Fibroblast of the aortic adventitia (primary cell): ENCODE measurements at places on chromosomes 2 and 18. TPM values are rescaled to one million over a fixed set of nuclear protein-coding genes. Genes with fewer than 3 reads are reported as not detected.

GRCh38 chr2:222043897-222044296 lies 254.9 kb downstream of the PAX3 start:
- DNase-seq: no peak

DNA sequence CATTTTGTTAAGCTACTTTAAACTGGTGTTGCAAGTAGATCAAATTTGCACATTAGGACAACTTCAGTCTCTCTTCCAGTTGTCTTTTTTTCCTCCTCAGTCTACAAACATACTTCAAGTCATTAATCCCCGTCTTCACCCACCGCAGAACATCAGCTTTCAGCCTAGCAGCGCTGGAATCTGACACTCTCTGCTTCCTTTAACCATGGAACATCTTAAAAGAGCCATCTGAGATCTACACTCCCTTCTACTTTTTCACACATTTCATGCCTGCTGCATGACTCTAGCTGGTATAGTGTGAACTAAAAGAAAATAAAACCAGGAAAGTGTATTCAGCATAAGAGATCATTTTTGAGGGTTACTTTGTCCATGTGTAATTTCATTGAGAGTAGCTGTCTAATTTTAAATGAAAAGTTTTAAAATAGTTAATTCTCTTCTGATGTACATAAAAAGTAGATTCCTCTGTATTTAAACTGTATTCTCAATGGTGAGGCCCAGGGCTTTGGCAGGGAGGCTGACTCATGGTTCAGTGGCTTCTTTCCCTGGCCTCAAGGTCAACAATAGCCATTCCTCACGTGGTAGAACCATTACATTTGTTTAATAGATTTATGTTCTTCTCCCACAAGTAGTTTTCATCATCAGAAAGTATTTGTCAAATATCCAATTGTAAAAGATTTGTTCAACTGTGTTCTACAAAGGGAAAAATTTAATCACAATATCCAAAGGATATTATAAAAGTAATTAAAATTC lies 16.5 kb downstream of the SGPP2 start:
- DNase-seq: peak; percentile 38

C2orf81 gene
- 1.9 and 2.8 TPM in 2 replicates for total RNA-seq

DNAJC27 gene
- 3.8 and 5.6 TPM in 2 replicates for total RNA-seq

DNA sequence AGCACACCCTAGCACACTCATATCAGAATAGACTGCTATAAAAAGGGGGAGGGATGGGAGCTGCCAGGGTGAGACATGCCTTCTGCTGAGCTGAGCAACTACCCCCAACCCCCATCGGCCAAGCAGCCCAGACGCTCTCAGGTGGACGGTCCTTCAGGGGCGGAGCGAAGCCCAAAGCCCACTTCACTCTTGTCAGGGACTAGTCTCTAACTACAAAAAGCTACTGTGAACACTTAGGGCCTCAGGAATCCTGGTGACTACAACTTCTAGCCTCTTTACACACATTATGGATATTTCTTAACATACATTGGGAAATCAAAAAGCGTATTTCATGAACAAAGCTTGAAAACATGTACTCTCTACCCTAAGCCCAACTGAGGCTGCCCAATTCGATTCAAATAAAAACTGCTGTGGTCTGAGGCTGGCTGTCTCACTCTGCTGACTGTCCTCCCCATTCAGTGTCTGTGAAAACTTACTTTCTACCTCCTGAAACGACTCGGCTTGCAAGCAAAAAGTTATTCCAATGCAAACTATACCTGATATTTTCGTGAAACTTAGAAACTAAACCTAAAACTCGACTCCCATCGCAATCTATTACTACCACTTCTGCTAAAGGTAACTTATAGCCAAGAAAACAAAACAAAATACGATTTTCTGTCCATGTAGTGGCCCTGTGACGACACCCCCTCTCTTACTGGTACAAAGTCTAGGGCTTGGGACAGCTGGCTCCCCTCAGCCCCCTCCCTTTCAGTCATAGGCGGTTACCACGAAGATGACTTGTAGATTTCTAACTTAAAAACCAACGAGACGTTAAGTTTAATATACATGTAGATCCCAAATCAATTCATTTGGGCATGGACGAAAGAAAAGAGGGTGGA lies 1.2 kb downstream of the SERTAD2 start:
- DNase-seq: peak; percentile 75

MGAT4A gene
- total RNA-seq: 0.36 and 0.74 TPM in 2 replicates

GTF2A1L gene
- total RNA-seq: 5.0 TPM in 1 of 2 replicates, not detected in the other

ABCG5 gene
- not detected in 2 replicates for total RNA-seq

DNA sequence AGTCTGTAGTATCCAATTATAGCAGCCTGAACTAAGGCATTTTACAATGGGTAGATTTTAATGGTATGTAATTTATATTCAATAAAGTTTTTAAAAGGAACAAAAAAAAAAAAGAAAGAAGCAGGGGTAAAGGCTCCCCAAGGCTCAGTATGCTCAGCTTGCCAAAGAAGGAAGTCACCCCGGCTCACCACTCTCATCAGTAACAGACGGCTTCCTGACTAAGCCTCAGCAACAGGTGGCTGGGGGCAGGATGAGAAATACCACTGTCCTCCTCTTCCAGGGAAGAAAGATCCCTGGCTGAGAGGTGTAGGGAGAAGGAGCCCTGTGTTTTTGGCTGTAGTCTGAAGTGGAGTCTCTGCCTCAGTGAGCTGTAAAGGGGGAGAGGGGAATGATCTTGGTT lies 121.2 kb downstream of the ARHGEF4 start:
- no peak for DNase-seq

SERPINB12 gene
- total RNA-seq: not detected in 2 replicates

DNA sequence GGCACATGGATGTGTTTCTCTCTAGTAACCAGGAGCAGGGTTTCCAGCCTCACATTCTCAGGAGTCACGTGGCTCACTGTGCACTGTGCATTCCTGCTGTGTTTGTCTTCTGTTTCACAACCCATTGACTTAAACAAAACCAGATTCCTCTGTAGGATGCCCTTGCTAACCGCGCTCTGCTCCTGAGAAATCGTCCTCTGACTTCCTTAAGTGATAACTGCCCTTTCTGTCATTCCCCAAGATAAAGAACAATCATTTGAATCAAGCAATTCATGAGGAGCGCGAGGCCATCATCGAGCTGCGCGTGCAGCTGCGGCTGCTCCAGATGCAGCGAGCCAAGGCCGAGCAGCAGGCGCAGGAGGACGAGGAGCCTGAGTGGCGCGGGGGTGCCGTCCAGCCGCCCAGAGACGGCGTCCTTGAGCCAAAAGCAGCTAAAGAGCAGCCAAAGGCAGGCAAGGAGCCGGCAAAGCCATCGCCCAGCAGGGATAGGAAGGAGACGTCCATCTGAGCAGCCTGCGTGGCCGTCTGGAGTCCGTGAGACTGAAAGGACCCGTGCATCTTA lies 60.2 kb downstream of the RALBP1 start:
- peak; percentile 97 for DNase-seq

GRCh38 chr18:58396966-58397365 lies 231.9 kb downstream of the ALPK2 start:
- no peak for DNase-seq
